Foreskin keratinocyte (primary cell): ENCODE measurements at places on chromosomes 4 and X. TPM values are rescaled to one million over a fixed set of nuclear protein-coding genes. Genes with fewer than 3 reads are reported as not detected.

DNA sequence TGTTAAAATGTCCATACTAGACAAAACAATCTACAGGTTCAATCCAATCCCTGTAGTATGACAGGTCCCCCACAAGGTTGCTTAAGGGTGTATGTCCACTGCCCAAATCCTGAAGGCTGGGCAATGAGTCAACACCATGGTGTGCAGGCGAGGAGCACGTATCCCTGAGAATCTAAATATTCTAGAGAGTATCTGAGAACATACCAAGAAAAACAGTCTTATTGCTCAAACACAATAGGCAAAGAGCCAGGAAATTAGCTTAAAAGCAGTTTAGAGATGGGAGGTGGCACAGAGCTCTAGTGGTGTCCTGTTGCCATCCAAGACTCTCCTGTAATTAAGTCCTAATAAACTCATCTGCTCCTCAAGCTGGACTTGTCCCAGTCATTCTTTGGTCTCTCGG is 37.0 kb downstream of the RCHY1 start:
- DNase-seq, result no peak

DNA sequence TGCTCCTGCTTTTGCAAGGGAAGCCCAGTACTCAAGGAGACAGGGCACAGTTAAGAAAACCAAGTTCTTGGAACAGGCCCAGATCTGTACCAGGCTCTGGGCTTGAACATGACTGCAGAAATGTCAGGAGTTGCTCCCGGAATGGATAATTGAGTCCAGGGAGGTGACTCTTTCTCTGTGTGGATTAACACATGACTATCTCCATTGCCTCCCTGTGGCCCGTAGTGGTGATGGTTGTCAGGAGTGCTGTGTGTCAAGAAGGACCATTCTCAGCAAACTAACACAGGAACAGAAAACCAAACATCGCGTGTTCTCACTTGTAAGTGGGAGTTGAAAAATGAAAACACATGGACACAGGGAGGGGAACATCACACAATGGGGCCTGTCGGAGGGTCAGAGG is 39.9 kb downstream of the CCKAR start:
- DNase-seq, result no peak

GRCh38 chrX:75303795-75304194 is 29.9 kb downstream of the UPRT start:
- no peak for DNase-seq

- DNase-seq, result no peak
Measured at GRCh38 chr4:81256059-81256970, 41.3 kb upstream of the PRKG2 start.

DNA sequence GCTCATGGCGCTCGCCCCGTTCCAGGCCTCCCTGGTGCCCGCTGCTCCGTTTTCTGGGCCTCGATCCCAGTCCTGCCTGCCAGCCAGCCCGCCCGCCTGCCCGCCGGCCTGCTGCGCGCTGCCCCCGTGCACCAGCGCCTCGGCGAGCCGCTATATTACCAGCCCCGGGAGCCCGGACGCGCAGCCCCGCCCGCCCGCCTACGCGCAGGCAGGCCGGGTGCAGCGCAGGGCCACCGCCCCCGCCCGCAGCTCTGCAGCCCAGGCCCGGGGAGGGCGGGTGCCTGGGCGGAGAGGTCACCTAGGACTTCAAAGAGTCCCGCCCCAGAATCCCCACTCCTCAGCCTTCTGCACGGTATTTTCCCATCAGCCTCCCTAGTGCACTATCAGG is at the start of gene MAOB:
MAOB (minus strand) TSS at position 157 of the 388 bp plus-strand sequence; CDS start at position 6, 151 bp downstream.
- DNase-seq, result no peak

PRDM5 gene
- total RNA-seq, result 9.0 and 10.9 TPM in 2 replicates

NMU gene
- total RNA-seq, result 0.27 and 2.8 TPM in 2 replicates
